Breast epithelium (tissue), 4 donors: ENCODE measurements at places on chromosomes 5 and 9. TPM values are rescaled to one million over a fixed set of nuclear protein-coding genes. Genes with fewer than 3 reads are reported as not detected.

GABRG2 gene
- total RNA-seq: not detected

FCN2 gene
- total RNA-seq: 1.8 TPM

DNA sequence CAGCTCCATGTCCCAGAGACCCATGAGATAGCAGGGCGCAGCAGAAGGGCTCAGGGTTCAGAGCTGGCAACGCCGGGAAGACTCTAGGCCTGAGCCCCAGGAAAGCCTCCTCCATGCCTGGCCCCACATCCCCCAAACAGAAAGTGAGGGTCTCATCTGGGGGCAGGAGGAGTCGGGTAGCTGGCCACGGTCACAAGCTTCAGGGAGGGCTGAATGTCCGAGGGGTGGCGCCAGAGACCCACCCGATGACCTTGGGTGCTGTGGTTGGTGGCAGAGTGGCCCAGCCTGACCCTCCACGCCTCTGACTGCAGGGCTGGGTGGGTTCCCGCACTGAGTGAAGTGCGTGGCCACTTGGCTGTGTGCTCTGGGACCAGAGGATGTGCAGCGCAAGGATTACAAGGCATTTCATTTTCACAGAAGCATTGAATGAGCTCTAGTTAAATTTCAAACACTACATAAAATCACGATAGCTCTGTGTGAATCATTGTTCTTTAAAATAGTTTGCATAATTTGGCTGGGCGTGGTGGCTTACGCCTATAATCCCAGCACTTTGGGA, 3.0 kb downstream of the C8G start:
- DNase-seq: no peak

GRCh38 chr5:40791715-40792139, 6.4 kb downstream of the PRKAA1 start:
- no peak for DNase-seq

- DNase-seq: no peak
Observed at GRCh38 chr5:137280656-137281055, 218.5 kb downstream of the SPOCK1 start.
